ENCODE measurements at places on chromosomes 11 and 22.

GRCh38 chr11:34243600-34244464 is 114.0 kb downstream of the ABTB2 start:
- DNase-seq: no peak

DNA sequence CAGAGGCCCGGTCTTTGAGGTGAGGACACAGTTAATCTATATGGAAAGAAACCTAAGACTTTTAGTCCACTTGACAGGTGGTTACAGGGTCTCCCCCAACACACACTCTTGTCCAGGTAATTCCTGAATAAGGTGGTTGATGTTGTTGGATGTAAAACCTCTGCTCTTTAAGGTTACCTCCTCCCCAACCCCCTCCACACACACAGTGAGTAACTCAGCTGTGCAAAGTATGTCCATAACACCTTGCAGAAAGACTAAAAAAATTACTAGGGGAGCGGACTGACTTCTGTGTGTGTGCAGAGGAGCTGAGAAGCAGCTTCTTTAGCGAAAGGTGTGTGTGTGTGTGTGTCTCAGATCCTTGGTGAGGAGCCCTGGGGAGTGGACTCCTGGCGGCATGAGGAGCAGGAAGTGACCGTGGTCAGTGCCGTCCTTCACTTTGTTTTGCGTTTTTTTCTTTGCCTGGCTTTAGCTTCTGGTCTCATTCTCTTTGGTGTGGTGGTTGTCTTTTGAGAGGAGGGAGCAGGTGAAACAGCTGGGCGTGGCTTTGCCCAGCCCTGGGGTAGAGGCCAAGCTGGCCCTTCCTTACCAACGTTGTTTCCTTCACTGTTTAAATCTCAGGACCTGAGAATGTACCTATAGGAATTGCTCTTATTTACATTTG is 1.7 kb downstream of the ZBED4 start:
- no peak for DNase-seq

- no peak for DNase-seq
Measured at GRCh38 chr11:110409174-110409573, 20.6 kb upstream of the FDX1 start.

DNA sequence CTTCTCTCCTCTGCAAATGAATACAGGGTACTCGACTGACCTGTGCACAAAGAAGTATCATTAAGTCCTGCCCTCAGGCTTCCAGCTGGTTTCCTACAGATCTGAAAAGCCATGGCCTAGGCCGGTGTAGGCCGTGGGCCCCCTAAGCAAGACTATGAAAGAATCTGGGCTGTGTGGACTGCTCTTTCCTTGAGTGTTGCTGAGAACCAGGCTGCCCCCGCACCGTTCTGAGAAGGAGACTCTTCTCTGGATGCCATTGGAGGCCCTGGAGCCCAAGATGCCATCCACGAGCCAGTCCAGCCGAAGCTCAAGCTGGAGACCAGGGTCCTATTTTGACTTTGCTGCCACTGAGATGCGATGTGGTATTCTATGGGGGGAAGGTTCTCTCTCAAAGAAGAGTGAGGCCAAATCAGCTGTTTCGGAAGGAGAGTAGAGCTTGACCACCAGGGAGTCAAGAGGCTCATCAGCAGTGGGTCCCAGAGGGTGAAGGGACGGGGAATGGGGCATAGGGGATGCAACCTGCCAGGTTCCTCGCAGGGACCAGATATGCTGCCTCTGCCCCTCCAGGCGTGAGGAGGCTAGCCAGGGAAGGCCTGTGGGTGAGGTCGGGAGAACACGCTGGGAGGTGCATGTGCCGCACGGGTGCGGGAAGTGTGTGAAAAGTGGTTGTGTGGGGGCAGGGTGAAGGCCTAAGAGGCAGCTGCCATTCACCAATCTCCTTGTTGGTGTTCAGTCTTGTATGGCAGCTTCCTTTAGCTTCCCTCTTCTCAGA is 96.4 kb upstream of the B3GAT1 start:
- peak; percentile 0 for DNase-seq

DNA sequence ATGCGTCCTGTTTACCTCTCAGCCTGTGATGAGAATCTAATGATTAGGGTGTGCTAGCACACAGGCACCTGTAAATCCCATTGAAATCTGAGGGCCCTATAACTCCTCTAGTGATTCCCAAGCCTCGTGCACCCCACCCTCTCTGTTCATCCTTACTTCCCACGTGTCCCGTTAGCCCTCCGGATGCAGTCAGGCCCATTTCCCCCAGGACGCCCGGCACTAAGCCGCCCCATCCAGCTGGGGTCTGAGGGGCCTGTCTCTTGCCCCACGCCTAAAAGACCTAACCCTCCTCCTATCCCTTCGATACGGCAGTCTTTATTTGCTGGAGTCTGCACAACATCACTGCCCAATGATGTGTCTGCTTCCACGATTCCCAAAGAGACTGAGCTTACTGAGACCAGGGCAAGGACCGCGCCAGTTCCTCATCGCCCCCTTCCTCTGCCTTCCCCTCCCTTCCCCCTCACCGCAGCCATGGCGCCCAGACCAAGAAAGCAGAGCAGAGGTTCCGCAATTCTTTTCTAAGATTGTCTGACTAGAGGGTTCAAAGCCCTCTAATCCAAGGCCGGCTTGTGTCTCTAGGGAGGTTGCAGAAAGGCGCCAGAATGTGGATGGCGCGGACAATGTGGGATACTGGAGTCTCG is 1.1 kb upstream of the FADS2 start:
- no peak for DNase-seq

GRCh38 chr11:24421766-24422165 is 75.1 kb upstream of the LUZP2 start:
- DNase-seq: no peak

GRCh38 chr11:122803716-122804115 is 34.6 kb upstream of the CRTAM start:
- DNase-seq: no peak

- no peak for DNase-seq
Measured at GRCh38 chr22:37000676-37001534, 18.3 kb downstream of the TST start.

- DNase-seq: no peak
Measured at GRCh38 chr11:93570759-93571413, 27.7 kb upstream of the SMCO4 start.

- DNase-seq: no peak
Measured at GRCh38 chr11:124842305-124842704, 22.9 kb upstream of the ROBO3 start.
